ENCODE measurements at places on chromosomes 1 and 21.

- DNase-seq = no peak
Measured at GRCh38 chr1:116474921-116475849, 95.6 kb downstream of the CD58 start.

GRCh38 chr1:205817988-205818387 is 5.0 kb upstream of the SLC41A1 start:
- DNase-seq = no peak

DNA sequence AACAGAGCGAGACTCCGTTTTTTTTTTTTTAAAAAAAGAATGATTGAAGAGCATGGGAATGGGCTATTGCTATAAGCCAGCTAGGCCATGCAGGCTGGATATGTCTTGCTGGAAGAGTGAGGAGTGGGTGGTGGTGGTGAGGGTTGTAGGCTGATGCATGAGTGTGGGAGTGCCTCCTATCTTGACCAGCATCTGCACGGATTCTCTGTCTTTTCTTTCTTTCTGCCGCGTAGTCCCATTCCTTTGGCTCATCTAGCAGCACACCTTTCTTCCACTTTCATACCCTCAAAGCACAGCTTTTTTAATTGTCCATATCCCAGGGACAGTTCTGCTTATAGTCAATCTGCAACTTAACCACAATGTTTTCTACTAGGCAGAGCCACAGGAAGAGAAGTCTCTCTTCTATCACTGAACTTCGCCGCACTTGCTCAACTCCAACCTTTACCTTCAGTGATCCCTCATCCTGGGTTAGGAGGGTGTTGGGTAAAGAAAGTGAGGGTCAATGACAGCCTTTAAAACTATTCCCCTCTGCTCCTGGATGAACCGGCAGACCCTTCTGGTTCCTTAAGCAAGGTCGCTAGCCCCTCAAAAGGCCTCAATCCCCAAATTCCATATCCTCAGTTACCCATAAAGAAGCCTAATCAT is 15.2 kb downstream of the ADCY10 start:
- DNase-seq = no peak

- DNase-seq = no peak
Measured at GRCh38 chr1:170836141-170836540, 99.2 kb upstream of the MROH9 start.

DNA sequence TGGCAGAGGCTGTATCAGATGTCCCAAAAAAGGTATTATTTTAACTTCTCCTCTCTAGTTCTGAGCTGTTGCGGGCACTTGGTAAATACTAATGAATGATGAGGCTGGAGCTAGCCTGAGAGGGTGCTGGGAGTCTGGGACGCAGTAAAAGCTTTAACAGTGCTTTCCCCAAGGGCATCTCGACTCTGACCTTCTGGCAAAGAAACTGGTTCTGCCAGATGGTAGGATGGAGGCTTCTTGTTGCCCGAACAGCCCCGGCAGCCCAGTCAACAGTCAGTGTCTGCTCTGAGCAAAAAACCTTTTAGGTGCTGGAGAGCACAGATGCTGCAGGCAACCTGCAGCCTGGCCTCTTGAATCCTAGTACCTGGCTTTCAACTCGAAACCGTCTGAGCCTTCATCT is 2.5 kb upstream of the PNRC2 start:
- DNase-seq = no peak
